CD4-positive, alpha-beta T cell treated with Interleukin-6 for 4 hours (primary cell): ENCODE measurements at places on chromosomes 12 and 14.

GRCh38 chr14:71103662-71104484 lies 196.6 kb downstream of the PCNX1 start:
- peak; percentile 17 for DNase-seq

GRCh38 chr12:30905463-30906009 lies 21.0 kb upstream of the TSPAN11 start:
- DNase-seq = no peak

DNA sequence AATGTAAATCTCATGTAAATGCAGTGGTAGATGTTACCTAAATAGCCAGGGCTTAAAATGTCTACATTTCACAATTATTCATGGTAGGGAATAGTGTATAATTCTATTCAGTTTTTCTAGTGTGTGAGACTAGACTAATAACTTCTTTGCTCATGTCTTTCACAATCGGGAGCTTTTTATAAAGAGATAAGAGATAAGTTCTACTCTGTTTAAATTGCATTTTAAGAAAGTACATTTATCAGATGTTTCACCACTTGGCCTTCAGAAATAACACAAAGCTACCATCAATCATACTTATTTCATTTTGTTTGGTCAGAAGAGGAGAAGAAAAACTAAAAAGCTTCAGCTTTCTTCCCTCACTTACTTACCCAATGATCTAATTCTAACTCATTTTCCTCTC lies 725.5 kb upstream of the FLRT2 start:
- DNase-seq = no peak

GRCh38 chr12:77916276-77916675 lies 85.6 kb downstream of the NAV3 start:
- no peak for DNase-seq

- no peak for DNase-seq
Observed at GRCh38 chr14:47715330-47715729, 39.9 kb upstream of the MDGA2 start.

DNA sequence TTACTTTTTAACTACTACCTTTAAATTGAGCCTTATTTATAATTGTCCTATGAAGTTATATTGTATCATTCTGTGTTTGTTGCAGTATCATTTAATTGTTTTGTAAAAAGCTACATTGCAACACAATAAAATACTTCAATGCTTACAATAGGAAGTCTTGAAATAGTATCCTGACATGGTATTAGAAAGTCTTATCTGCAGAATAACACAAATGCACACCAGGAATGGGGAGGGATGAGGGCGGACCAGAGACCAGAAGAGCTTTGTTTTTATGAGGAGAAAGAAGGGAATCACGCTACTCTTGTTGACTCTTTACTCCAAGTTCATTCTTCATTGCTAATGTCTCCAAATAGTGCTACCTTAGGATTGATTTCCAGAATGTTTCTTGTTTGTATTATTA lies 120.2 kb downstream of the MON2 start:
- no peak for DNase-seq

DNA sequence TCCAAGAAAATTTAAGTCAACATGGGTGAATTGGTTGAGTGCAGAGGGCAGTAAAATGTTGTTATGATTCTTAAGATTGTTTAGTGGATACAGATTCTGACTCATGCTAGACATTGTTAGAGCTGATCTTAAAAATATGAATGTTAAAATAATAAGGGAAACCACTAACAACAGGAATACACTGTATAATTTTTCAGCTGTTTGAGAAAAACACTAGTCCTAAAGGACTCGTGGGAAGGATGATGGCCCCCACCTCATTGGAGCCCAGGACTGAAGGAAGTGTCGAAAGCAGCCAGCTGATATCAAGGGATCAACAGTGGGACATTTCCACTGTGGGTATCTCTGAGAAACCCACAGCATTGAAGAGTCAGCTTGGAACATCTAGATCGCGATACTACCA lies 82.9 kb upstream of the SCAF11 start:
- no peak for DNase-seq

- no peak for DNase-seq
Observed at GRCh38 chr14:30906752-30907658, 32.6 kb downstream of the COCH start.

DNA sequence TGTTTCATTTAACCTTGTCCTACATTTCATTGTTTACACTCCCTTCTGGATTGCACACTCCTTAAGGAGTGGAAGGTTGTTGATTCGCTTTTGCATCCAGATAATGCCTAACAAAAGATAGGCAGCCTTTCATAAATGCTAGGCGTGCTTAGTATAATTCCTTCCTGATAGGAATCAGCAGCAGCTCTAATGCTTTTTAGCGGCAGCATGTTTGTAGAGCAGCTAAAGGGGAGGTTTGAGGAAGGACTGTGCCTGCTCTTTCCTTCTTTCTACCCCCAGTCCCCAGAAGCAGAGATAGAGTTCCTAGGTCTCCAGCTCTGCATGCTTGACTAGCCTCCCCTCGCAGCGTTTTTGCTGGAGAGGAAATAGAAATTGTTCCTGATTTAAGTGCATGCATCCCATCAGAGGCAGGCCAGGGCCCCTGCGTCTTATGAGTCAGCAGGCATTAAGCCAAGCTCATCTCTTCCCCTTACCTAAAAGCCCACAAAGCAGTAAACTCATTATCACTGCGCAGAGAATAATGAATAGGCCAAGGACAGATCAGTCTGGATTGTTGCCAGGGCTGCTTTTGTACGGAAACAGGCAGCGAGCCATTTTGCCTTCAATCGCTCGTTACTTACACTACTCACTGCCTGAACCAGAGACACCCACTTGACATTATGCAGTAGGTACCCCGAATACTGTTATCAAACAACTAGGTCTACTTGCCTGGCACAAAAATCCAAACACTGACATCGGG lies 14.0 kb upstream of the TBPL2 start:
- no peak for DNase-seq

- DNase-seq = no peak
Observed at GRCh38 chr12:101878243-101878821, 952 bp downstream of the DRAM1 start.

GRCh38 chr12:114841557-114842251 lies 157.7 kb upstream of the TBX3 start:
- no peak for DNase-seq

DNA sequence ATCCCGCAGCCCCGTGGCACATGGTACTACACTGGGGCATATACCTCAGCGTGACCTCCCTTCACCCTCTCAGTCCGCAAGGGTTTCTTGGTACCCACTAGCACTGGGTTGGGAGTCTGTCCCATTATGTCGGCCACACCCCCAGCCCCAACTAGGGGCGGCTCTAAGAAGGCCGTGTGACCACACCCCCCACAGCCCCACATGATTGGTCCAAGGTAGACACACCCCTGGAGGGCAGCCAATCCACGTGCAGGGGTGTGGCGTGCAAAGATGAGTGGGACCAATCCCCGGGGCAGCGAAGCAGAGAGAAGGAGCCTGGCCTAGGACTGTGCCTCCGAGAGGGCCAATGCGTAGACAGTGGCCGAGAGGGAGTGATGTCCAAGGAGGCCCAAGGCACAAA lies 34.6 kb upstream of the BEGAIN start:
- DNase-seq = no peak

- DNase-seq = no peak
Observed at GRCh38 chr12:12315838-12316237, 34.2 kb downstream of the MANSC1 start.

DNA sequence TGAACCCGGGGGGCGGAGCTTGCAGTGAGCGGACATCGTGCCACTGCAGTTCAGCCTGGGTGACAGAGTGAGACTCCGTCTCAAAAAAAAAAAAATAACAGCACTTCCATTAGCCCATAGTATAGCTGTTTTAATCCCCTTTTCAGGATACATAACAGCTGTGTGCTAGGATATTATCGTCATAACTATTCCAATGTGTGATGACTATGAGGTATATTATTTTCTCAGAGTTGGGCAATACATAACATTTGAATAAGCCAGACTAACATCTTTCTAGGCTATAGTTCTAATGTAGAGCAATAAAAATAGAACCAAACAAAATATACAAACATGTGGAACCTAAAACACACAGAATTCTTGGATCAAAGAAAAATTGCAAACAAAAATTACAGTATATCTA lies 57.1 kb downstream of the MARK3 start:
- no peak for DNase-seq

- DNase-seq = no peak
Observed at GRCh38 chr12:532908-533565, 73.3 kb downstream of the B4GALNT3 start.

GRCh38 chr12:57095440-57095839 lies 6.5 kb downstream of the NAB2 start:
- no peak for DNase-seq

- DNase-seq = no peak
Observed at GRCh38 chr12:41151793-41152192, 36.3 kb upstream of the PDZRN4 start.

GRCh38 chr14:36398463-36399291 lies 78.2 kb upstream of the MBIP start:
- no peak for DNase-seq

- no peak for DNase-seq
Observed at GRCh38 chr12:109987615-109988014, 8.6 kb downstream of the GIT2 start.
